ENCODE measurements at places on chromosomes 4 and X.
A peak's percentile ranks its signal among the peaks of the same experiment; 100 is the strongest.

DNA sequence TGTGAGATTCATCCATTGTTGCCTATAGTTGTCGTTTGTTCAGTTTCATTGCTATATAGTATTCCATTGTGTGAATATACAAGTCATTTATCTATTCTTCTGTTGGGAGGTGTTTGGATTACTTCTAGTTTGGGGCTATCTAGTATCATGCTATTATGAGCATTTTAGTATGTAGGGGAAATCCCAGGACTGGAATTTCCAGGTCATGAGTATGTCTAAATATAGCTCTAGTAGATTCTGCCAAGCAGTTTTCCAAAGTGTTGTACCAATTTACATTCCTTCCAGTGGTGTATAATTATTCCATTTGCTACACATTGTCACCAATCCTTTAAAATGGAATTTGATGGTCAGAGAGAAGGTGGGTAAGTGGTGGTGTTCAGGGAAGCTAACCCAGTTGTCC lies 30.1 kb downstream of the EGFL6 start:
- no peak for DNase-seq

DNA sequence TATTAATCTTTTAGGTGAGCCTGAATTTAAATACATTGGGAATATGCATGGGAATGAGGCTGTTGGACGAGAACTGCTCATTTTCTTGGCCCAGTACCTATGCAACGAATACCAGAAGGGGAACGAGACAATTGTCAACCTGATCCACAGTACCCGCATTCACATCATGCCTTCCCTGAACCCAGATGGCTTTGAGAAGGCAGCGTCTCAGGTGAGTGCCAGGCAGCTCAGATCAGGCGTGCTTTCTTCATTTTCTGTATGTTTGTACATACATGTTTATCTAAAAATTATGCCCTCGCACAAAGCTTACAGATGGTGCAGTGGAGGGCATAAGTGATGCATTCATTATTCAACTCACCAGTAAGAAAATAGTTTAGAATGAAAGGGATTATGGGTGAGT lies 85.6 kb downstream of the CPE start:
- DNase-seq: no peak

- no peak for DNase-seq
Measured at GRCh38 chr4:164402554-164402953, 351.4 kb upstream of the SMIM31 start.

DNA sequence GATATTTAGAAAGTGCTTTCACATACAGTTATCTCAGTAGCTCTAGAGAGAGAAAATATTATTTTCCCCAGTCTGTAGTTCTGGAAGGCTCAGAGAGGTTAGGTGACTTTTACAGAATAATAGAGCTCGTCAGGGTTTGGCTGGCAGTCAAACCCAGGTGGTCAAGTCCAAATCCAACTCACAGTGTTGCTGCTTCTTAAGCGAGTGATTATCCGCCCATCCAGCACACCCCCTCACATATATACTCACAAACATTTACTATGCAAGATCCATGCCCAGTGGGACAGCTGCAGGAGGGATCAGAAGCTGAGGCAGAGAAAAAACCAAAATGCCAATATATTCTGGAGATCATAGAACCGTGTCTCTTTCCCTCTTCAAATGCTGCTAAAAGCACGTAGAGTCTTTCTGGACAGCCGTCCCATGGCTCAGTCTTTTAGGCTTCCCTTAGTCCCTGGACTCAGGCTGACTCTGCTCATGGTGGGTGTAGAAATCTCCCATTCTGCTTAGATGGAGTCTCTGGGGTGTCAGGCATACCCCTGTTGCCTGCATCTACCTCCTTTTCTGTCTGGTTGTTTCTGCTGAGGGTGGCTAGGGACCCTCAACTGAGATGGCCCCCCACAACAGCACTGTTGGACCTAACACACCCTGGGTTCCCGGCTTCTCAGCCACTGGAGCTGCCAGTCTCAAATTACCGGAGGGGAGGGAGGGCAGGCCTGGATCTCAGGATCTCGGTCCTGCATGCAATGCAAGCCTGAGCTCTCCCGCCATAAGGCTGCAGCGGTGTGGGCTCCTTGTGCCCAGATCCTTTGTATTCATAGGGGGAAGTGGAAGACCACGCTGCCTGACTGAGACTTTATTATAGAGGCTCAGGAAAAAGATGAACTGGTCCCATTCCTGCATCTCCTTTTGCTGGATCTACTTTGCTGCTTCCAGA lies at the start of gene CHRNA9:
TSS of gene CHRNA9 (plus strand) at position 743 of the 934 bp plus-strand sequence. CDS start at position 878, 135 bp downstream.
- no peak for DNase-seq

DNA sequence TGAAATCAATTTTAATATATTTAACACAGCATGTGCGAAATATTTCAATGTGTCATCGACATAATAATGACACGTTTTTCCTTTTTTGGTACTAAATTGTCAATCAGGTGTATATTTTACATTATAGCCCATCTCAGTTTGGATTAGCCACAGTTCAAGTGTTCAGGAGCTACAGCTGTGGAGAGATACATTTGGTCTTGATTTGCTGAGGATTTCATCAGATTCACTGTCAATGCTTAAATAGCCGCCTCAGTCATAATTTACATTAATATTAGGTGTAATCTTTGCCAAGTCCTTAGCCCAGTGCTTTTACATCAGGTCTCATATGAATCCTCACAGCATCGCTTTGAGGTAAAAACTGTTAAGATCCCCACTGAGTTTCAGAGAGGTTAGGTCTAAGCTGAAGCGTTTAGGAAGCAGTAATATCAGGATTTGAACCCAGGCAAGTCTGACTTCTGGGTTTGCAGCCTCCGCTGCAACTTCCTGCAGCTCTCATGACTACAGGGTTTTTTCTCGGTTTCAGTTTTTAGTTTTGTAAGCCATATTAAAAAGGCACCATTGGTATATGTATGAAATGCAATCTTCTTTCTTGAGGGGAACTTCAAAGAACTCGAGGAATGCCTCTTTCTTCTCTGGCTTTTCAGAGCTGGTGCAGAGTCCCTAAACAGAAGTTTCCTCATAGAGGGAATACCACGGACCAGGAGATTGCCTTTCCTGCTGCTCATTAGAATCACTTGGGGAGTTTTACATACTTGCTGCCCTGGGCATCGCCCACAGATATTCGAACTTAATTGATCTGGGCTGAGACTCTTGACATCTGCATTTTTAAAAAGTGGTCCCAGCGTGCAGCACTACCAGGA lies 6.4 kb downstream of the MTM1 start:
- no peak for DNase-seq

DNA sequence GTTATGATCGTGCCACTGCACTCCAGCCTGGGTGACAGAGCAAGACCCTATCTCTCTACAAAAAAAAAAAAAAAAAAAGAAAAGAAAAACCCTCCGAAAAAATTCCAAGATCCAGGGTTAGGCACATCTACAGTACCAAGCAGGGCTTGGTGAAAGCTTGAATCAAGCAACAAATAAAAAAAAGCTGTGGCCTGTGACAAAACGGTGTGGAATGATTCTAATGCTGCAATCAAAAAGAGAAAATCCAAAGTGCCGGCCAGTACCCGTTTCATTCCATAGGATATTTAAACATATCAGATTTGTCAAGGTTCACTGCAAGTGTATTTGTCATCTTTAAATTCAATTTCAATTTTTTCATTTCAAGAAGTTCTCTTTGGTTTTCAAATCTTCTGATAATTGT lies 20.5 kb downstream of the RWDD4 start:
- no peak for DNase-seq

DNA sequence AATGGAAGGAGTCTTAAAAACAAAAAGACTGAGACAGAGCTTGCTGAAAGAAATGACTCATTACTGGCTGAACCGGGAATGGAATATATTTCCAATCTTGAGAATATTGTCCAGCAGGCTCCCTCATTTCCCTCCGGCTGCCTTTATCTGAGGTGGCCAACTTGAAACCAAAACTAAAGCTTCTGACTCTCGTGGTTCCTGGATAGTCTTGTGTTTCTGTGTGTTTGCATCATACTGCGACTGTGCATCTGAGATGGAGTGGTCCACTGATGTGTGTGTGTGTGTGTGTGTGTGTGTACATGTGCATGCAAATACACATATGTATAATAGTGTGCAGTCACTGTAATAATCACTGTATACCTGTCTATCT lies 145.6 kb upstream of the SCML1 start:
- peak; percentile 51 for DNase-seq

GRCh38 chr4:70313736-70314135 lies 21.0 kb upstream of the CABS1 start:
- no peak for DNase-seq

- DNase-seq: peak; percentile 58
Measured at GRCh38 chr4:57110640-57111511, 691 bp upstream of the IGFBP7 start.

DNA sequence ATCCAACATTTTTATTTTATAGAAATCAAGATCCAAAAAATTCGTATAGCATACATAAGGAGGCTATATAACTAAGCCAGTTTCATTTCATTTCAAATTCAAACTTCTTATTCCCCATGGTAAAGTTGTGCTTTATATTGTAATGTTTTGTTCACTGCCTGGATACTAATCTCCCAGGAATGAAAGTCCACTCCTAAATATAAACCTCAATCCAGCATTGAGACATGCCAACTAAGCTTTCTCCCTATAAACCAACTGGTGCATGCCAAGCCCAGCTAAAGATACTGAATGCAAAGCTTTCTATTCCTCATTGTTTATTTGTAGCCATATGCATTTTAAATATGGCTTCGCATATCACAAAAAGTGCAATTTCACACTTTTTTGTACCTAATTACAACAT lies 63.8 kb upstream of the INPP4B start:
- DNase-seq: no peak

DNA sequence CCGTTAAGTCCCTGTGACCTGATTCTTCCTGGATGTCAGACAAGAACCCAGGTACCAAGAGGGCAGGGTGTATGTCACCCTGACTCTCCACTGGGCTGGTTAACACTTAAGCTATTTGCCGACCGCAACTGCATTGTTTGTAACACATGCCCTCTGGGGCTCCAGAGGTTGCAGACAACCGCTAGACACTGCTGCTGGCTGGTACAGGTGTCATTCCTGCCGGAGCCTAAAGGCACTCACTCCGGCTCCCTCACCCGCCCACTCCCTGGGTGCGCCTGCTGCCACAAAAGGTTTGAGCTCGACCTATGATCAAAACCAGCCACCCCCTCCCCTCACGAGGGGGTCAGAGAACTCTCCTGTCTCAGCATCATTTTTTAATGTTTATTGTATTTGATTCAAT lies 208.2 kb downstream of the FAT4 start:
- peak; percentile 47 for DNase-seq

DNA sequence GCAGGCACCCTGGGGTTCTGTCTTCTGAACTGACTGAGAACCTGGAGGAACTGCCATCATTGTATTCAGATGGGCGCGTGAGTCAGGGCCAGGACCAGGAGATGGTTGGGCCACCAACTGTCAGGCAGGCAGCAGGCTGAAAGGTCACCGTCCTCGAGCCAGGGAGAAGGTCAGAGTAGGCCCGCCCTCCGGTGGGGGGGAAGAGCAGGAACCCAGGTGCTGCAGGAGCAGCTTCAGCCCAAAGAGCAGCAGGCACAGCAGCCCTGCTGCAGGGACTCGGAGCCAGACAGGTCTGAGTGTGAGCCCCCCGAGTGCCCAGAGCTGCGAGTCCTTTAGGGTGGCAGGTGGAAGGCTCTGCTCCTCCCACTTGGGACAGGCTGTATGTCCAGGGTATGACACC lies 26.4 kb downstream of the WFS1 start:
- no peak for DNase-seq

GRCh38 chr4:164203476-164203875 lies 550.5 kb upstream of the SMIM31 start:
- DNase-seq: no peak
